ENCODE measurements at places on chromosomes 7 and 10. TPM values are rescaled to one million over a fixed set of nuclear protein-coding genes. Genes with fewer than 3 reads are reported as not detected.

GRCh38 chr7:88339195-88339922 lies 32.7 kb upstream of the STEAP4 start:
- no peak for DNase-seq

- DNase-seq, result no peak
These were observed 24.7 kb upstream of the ADCYAP1R1 start for GRCh38 chr7:31027161-31027965.

GRCh38 chr10:18400201-18400905 lies 251.0 kb downstream of the NSUN6 start:
- DNase-seq, result peak; percentile 79

DNA sequence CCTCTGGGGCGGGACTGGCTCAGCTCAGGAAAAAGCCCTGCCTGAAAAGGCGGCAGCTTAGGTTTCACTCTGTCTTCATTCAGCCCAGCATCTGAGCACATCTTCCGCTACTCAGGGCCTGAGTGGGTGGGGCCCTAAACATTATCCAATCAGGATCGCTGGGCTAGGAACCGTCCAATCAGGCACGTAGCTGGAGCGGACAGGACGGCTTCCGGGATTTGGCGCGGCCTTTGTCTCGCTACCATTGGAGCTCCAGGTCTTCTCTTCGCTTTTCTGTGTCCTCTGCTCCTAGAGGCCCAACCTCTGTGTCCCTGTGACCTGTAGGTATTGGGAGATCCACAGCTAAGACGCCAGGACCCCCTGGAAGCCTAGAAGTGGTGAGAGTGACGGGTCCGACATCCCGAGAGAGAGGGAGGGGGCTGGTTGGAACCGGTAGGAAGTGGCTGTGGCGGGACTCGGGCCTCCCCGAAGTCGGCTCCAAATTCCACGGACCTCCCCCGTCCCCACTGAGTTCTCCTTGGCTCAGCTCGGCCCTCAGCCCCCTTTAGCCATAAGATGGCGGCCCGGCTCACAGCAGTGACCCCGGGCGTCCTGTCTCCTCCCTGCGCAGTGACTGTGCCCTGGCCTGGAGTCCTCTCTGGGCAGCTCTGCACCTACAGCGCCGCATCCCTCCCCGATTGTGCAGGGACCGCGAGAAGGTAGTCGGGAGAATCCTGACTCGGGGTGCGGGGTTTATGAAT lies 99.1 kb downstream of the ZNF680 start:
- DNase-seq, result no peak

DNA sequence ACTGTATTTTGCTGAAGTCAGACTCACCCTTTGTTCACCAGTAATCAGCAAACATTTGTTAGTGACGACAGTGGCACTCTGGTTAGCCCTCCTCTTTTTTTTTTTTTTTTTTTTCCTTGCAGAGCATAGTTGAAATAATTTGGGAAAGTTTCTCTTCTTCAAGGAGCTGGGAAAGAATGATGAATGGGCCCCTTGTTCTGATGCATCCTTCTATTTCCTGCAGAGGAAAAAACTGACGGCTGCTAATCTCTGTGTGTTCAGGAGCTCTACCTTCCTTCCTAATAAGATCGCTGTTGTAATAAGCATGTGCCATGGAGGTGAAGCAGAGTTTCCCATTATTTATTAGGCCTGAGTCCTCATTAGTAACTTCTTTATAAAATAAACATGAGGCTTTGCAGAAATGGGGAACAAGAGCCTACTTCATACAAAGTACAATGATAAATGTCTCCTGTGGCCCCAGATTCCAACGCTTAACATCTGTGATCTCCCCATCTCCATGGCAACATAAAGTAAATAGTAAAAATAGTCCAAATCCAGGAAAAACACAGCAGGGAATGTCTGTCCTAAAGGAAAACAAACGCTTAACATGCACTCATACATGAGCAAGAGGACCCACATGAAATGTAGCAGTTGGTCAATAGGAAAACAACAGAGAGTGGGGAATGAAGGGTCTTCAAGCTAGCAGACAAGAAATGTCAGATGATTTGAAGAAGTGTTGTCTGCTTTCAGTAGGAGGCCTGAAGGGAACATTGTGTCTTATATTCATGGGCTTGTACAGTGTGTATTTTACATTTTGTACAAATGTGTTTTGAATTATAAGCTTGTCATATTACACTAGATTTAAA lies 59.1 kb upstream of the CALD1 start:
- no peak for DNase-seq

GRCh38 chr7:137642472-137642871 lies 204.3 kb downstream of the DGKI start:
- no peak for DNase-seq

- DNase-seq, result no peak
These were observed 68.3 kb downstream of the BMS1 start for GRCh38 chr10:42850931-42851330.

GRCh38 chr7:18566829-18567228 lies 71.3 kb downstream of the HDAC9 start:
- DNase-seq, result peak; percentile 74

DNA sequence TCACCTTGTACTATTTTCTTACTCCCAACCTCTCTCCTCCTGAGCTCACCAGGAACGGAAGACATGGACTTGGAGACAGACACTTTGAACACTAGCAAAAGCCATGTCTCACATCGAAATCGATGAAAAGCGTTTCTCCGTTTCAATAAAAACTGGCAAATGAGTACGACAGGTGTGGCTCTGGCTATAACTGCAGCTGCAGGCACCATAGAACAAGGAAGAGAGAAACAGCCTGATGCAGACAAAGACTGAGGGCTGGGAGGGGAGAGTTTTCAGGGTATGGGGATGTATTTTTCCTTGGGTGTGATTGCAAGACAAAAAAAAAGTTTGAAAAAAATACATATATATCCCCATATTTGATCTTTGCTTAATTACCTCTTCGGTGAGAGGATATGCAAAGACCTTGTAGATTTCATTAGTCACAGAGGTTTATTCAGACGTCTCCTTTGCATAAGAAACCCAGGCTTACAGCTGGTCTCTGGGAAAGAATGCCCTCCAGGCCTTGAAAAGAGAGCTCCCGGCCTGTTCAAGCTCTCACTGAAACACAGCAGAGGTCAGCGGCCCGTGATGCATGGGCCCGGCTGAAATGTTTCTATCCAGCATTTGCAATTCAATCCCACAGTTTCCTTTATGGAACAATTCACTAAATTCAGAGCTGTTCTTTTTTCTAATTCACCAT lies 63.1 kb downstream of the TLL2 start:
- no peak for DNase-seq

DNA sequence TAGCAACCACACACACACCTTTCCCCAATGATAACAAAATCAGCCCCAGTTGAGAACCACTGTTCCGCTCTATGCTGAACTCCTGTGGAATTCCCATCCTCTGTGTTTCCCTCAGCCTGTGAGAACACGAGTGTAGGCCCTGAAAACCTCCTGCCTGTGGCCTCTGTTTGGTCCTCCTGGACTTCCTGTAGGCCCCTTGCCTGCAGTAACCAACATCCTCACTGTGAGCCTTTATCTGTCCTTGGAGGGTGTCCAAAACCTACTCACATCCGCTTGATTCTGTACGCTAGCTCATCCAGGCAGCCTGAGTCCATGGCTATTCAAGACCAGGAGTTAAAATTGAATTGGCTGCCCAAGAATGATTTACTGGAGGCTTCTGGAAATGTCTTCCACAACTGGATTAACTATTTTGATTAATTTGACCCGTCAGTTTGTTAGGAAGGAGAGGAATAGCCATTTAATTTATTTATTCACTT lies 149.8 kb downstream of the AKR1D1 start:
- no peak for DNase-seq

DNA sequence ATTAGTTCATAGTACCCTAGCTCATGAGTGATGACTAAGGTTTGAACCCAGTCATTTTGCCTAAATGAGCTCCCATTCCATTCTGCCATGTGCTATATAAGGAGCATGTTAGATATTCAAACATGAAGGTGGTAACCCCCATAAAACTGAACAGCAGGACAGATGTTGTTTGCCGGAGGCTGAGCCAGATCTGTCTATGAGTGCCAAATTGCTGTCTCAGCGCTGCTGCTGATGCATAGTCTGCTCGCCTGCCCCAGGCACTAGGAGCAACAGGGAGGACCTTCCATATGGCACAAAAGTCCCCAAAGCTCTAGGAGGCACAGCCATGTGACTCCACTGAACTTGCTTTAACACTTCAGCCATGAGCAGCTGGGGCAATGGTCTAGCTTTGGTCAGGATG lies 466.0 kb upstream of the GHITM start:
- no peak for DNase-seq

DNA sequence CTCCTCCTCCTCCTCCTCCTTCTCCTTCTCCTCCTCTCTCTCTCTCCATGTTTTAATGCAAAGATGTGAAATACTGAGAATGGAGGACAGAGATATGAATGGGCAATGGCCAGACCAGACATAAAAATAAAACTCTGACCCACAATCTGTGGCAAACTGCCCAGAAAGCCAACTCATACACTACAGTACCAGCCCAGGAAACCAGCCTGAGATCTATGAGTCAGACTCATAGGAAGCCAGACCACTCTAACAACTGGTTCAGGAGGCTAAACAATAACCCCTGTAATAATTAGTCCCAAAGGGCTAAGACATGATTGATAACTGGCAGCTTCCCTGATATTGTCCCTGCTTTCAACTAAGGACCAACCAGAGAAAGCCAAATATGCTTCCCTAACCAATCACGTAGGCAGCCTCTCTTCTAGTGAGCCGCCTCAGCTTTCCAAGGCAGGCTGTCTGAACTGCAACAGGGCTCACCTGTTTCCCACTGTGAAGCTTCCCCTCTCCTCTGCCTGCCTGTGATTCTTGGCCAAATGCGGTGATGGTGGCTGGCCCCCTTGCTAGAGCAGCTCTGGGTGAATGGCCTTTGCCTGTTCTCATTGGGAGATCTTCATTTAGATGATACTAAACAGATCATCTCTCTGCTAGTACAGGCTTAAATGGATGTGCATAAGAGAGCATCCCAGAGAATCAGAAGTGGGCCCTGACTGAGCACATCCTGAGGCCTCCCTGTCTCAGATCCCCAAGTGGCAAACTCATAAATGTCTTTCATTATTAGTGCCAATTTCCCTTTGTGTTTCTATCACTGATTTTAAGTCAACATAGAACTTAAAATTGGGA lies 817.6 kb downstream of the TNS3 start:
- no peak for DNase-seq

- DNase-seq, result no peak
These were observed 64.0 kb upstream of the PLA2G12B start for GRCh38 chr10:73018632-73019031.

- no peak for DNase-seq
These were observed 597.2 kb upstream of the ADARB2 start for GRCh38 chr10:2334575-2334974.

GRCh38 chr10:78058562-78058961 lies 24.9 kb downstream of the RPS24 start:
- no peak for DNase-seq

- DNase-seq, result no peak
These were observed 82.3 kb downstream of the HTR7 start for GRCh38 chr10:90775351-90776028.

DNA sequence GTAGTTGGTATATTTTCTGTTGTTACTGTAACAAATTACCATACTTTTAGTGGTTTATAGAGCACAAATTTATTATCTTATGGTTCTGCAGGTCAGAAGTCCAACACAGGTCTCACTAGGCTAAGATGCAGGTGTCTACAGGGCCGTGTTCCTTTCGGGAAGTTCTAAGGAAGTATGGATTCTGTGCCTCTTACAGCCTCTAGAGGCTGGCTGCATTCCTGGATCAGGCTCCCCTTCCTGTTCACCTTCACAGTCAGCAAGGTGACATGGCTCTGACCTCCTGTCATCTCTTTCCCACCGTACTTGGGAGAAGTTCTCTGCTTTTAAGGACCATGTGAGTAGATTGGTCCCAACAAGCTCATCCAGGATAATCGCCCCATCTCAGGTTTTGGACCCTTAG lies 37.3 kb downstream of the BMPR1A start:
- DNase-seq, result peak; percentile 57

GRCh38 chr7:104497379-104497967 lies 169.1 kb downstream of the LHFPL3 start:
- DNase-seq, result no peak

GRCh38 chr10:72890086-72890485 lies 3.5 kb upstream of the OIT3 start:
- DNase-seq, result no peak

DNA sequence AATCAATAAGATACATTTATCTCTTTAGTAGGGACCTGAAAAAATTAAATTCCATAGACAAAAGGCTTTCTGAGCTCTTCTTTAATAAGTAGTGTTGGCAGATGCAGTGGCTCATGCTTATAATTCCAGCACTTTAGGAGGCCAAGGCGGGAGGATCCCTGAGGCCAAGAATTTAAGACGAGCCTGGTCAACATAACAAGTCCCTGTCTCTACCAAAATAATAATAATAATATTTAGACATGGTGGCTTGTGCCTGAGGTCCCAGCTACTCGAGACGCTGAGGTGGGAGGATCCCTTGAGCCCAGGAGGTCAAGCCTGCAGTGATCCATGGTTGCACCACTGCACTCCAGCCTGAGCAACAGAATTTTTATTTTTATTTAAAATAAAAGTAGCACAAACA lies 280.8 kb downstream of the ADK start:
- DNase-seq, result no peak

DNA sequence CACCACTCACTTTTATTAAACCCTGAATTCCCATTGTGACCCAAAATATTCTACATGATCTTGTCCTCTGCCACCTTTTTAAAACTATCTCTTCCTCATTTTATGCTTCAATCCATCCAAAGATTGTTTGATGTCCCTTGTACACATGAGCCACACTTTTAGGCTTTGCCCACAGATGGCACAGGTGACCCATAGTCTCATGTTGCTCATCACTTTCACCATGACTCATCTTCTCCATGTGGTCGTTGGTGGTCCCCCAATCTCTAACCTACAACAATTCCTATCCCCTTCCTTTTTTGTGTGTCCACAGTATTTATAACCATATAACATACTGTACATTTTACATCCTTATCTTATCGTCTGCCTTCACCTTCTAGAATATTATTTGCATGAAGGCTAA lies 271.5 kb upstream of the ZWINT start:
- no peak for DNase-seq

- DNase-seq, result no peak
These were observed 105.8 kb downstream of the BAMBI start for GRCh38 chr10:28783087-28783486.

GRCh38 chr10:44978570-44979280 lies at the start of gene DEPP1:
TSS of gene DEPP1 (minus strand) at chr10:44978809. CDS start at chr10:44978030, 779 bp downstream.
- DNase-seq, result peak; percentile 93

GRCh38 chr7:142835487-142835886 lies 19.4 kb upstream of the EPHB6 start:
- DNase-seq, result no peak

The ANK3 gene
- 161 TPM for total RNA-seq

The PSD gene
- total RNA-seq, result 1.6 TPM

The GCK gene
- not detected for total RNA-seq

The CLDN3 gene
- total RNA-seq, result 55.3 TPM

The TMEM139 gene
- 151 TPM for total RNA-seq

The NFE2L3 gene
- total RNA-seq, result 5.3 TPM

The RAB19 gene
- total RNA-seq, result 10.7 TPM

The LMOD2 gene
- total RNA-seq, result not detected

The FGF8 gene
- not detected for total RNA-seq

The MYO1G gene
- 4.0 TPM for total RNA-seq

The LRRC61 gene
- 19.8 TPM for total RNA-seq

The CD36 gene
- total RNA-seq, result 35.5 TPM

The SMKR1 gene
- not detected for total RNA-seq

The CCDC3 gene
- 3.9 TPM for total RNA-seq

The PNLIP gene
- not detected for total RNA-seq

The HOXA5 gene
- 24.3 TPM for total RNA-seq

The ECHDC3 gene
- 3.3 TPM for total RNA-seq

The TNS3 gene
- 101 TPM for total RNA-seq

The PRKG1 gene
- total RNA-seq, result 31.1 TPM

The SPDYE3 gene
- total RNA-seq, result not detected

The TUBAL3 gene
- 95.4 TPM for total RNA-seq

The EPO gene
- not detected for total RNA-seq

The AP1S1 gene
- 90.9 TPM for total RNA-seq

The ABCF2 gene
- total RNA-seq, result 20.7 TPM

The TEX36 gene
- total RNA-seq, result not detected
